ENCODE measurements at places on chromosomes 12 and 14.

DNA sequence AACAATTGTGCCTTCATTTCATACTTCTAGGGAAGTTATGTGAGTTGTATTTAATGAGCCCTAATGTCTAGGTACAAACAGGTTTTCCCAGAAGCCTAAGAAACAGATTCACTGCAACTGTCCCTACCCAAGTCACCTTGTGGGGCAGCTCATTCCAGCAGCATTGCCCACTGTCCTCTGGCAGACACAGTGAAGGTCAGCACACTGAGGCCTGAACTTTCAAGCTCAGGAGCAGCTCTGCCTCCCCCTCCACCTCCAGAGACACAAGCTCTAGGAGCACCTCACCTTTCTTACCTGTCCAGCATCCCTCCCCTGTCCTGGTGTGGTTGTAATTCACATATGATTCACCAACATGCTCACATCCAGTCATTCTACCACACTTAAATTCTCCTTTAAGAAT, 15.7 kb downstream of the UBE3B start:
- no peak for DNase-seq

DNA sequence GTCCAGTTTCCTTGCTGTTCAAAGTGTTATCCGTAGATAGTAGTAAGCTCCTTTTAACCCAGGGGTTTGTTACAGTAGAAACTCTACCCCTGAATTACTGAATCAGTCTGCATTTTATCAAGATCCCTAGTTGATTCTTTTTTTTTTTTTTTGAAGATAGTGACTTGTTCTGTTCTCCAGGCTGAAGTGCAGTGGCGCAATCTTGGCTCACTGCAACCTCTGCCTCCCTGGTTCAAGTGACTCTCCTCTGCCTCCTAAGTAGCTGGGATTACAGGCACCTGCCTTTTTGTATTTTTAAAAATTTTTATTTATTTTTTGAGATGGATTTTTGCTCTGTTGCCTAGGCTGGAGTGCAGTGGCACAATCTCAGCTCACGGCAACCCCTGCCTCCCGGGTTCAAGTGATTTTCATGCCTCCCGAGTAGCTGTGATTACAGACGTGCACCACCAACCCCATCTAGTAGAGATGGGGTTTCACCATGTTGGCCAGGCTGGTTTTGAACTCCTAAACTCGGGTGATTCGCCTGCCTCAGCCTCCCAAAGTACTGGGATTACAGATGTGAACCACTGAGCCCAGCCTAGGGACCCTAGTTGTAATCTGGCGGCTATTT, 10.5 kb downstream of the LARP4 start:
- DNase-seq = no peak

- DNase-seq = no peak
Observed at GRCh38 chr14:98705871-98706300, 566.1 kb downstream of the BCL11B start.

DNA sequence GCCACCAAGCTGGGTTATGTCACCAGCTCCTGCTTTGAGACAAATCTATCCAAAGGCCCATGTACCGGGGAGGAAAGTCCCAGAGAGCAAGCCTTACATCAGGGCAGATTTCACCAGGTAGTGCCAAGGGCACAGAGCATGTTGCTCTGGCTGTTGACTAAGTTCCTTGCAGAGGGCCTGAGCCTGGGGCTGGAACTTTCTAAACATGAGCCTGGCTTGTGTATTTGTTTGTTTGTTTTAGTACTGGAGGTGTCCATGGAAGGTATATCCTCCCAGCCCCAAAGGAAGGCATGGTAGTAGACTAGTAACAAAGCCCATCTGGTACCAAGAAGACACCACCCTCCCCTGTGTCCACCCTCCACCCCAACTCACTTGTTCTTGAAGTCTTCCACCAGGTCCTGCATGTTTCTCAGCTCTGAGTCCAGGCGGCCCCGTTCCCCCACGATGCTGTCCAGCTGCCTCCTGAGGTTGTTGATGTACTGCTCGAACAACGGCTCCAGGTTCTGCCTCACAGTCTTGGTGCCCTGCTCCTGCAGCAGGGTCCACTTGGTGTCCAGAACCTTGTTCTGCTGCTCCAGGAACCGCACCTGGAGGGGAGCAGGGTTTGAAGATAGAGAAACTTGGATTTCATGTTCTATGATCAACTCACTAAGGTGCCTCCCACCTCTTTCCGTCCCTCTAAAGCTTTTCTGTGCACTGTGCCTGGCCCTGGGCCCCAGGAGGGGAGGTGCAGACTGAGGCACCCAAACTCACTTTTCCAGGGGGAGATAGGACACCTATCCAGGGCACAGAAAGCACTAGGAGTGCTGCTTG, 1.4 kb downstream of the KRT5 start:
- DNase-seq = peak; percentile 8

- DNase-seq = no peak
Observed at GRCh38 chr12:92085040-92085735, 60.5 kb downstream of the BTG1 start.

- no peak for DNase-seq
Observed at GRCh38 chr12:12443431-12443878, 86.6 kb downstream of the BORCS5 start.

- DNase-seq = no peak
Observed at GRCh38 chr14:103436533-103436932, 51.3 kb downstream of the MARK3 start.

DNA sequence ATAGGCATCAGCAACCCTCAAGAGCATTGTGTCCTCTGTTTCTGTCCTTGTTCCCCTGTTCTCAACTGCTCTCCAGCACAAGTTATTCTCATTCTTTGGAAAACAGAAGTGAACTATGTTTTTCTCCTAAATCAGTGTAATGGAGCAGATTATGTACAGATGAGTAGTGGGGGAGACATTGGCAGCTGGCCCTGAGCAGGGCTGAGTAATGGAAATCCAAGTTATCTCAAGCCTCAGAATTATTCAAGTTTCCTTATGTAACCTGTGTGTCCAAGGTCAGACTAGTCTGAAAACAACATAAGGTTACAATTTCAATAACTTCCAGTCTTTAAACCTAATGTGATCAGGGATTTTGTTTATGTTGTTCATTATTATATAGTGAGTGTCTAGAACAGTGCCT, 116.1 kb upstream of the FUT8 start:
- DNase-seq = no peak

- DNase-seq = peak; percentile 78
Observed at GRCh38 chr14:51652168-51653078, 713 bp downstream of the FRMD6 start.

- no peak for DNase-seq
Observed at GRCh38 chr12:66449531-66449930, 147.2 kb downstream of the HELB start.

DNA sequence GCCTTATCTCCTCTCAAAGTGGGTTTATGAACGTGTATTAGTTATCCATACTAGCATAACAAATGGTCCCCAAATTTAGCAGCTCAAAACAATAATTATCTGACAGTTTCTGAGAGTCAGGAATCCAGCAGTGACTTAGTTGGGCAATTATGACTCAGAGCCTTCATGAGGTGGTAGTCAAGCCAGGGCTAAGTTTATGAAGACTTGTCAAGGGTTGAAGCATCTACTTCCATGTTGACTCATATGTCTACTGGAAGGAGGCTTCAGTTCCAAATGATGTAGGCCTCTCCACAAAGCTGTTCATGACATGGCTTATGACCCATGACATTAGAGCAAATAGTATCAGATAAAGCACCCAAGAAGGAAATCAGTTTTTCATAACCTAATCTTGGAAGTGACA, 73.2 kb downstream of the IPO8 start:
- no peak for DNase-seq

GRCh38 chr12:67716817-67717216, 68.3 kb downstream of the DYRK2 start:
- no peak for DNase-seq

DNA sequence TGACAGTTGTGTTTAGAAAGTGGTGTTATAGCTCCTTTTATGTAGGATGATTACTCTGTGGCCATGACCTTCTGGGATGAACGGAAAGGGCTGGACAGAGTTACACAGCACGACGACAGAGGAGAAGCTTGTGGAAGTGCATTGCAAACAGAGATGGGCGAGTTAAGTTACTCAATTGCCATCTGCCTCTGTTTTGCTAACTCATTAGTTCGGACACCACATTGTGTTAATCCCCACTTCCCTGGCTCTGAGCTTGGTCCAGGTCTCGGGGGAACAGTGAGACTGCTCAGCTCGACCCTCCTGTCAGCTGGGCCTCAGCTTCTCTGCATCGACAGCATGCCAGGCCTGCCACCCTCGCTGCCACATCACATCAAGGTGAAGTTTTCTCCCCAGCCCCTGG, 408.0 kb downstream of the ZFP36L1 start:
- DNase-seq = no peak

- DNase-seq = peak; percentile 96
Observed at GRCh38 chr14:74955229-74956026, at the start of gene PGF. PGF (minus strand) TSS chr14:74955597; CDS start chr14:74955242, 355 bp downstream.

DNA sequence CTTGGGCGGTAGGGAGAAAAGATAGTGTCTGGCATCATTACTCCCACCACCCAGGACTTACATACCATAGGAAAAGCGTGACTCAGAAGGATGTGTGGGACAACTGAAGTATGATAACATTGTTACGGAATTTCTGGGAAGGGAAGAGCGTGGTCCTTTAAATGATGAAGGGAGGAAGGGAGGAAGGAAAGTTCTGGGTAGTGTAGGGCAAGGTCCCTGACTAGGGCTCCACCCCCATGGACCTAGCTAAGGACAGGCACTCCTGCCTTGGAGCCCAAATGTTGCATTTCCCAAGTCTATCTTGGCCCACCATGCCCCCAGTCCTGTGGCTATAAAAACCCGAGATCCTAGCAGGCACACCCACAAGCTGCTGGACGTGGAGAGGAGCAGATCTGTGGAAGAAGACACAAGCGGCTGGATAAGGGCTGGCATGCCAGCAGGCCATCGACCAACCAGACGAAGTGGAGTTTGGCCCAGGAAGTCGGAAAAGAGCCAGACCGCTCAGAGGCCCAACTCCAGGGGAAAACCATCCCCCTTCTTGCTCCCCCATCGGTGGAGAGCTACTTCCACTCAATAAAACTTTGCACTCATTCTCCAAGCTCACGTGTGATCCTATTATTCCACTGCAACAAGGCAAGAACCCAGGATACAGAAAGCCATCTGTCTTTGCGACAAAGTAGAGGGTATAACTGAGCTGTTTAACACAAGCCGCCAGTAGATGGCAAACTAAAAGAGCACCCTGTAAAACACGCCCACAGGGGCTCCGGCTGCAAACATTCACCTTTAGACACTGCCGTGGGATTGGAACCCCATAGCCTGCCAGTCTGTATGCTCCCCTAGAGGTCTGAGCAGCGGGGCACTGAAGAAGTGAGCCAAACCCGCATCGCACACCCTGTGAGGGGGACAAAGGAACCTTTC, 23.0 kb upstream of the RAB21 start:
- DNase-seq = peak; percentile 34

GRCh38 chr12:47884501-47884900, 20.3 kb downstream of the VDR start:
- DNase-seq = no peak

DNA sequence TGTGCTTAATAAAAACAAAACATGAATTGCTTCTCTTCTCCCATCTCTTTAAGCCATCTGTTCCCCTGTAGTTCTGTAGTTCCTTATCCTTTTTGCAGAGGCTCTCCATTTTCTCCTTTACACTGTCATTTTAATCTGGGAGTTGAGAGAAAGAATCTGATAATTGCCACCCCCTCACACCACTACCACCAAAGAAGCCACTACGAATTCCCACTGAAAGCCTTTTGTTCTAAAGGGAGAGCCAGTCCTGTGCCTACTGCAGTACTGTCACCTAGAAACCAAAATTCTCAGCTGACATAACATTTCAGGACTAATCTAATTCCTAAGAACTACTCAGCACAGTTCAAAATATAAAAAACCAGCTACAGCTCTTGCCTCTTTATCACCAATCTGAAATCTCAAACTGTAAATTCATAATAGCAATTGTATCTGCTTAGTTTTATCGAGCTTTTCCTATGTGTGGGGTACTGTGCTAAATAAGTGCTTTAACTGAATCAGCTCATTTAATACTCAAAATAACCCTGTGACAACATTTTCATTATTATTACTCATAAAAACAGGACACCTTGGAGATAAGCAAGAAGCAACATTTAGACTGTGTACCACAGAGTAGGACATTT, 72.4 kb downstream of the SPPL3 start:
- no peak for DNase-seq

- DNase-seq = no peak
Observed at GRCh38 chr12:111361073-111361716, 7.7 kb downstream of the PHETA1 start.

DNA sequence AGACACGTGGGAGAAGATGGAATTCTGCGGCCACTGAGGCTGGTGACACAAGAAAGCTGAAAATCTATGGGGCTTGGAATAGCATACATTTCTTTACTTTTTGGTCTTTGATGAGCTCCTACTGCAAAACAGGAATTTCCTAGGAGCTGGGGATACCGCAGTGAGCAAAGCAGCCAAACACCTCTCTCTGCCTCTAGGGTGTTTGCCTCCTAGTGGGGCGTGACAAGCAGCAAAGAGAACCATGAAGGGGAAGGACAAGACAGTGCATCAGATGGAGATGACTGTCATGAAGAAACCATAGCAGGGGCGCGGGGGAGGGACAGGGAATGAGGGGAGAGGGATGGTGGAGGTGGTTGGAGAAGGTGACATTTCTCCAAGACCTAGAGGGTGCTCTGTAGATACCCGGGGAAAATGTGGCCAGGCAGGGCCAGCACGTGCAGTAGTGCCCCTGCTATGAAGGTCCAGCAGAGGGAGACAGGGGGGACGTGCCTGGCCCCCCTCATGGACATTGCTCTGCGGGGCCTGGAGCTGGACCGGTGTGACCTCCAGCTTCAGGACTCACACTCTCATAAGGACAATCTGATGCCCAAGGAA, 58.6 kb downstream of the SERPINA3 start:
- no peak for DNase-seq

- no peak for DNase-seq
Observed at GRCh38 chr14:99440278-99440677, 40.4 kb downstream of the SETD3 start.

Data from H7 (cell line).